ENCODE measurements at places on chromosomes 3 and 15. TPM values are rescaled to one million over a fixed set of nuclear protein-coding genes. Genes with fewer than 3 reads are reported as not detected.

GRCh38 chr15:78084449-78084750 lies 6.9 kb upstream of the TBC1D2B start:
- no peak for DNase-seq

The SLC9C1 gene
- not detected for total RNA-seq

- DNase-seq, result no peak
These were observed 47.5 kb downstream of the ASTE1 start for GRCh38 chr3:130979117-130979516.

- DNase-seq, result no peak
These were observed 156.3 kb upstream of the TMC3 start for GRCh38 chr15:81530271-81530691.

GRCh38 chr15:25501828-25502446 lies 63.1 kb upstream of the UBE3A start:
- DNase-seq, result no peak

GRCh38 chr3:58418227-58418626 lies 15.4 kb downstream of the PDHB start:
- DNase-seq, result no peak

DNA sequence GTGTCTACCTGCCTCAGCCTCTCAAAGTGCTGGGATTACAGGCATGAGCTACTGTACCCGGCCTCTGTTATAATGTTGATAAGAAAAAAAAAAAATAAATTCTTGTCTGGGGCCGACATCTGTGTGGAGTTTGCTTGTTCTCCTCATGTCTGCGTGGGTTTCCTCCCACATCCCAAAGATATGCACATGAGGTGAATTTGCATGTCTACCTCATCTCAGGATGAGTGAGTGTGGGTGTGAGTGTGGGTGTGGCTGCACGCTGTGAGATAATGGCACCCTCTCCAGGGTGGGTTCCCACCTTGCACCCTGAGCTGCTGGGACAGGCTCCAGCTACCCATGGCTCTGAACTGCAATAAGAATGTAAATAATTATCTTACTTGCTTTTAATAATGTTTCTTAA lies 25.9 kb upstream of the UACA start:
- DNase-seq, result no peak

The TRNT1 gene
- 27.3 TPM for total RNA-seq

- DNase-seq, result no peak
These were observed 43.5 kb downstream of the LPP start for GRCh38 chr3:188197388-188197847.

GRCh38 chr3:45227946-45228345 lies 1.9 kb upstream of the TMEM158 start:
- DNase-seq, result no peak

DNA sequence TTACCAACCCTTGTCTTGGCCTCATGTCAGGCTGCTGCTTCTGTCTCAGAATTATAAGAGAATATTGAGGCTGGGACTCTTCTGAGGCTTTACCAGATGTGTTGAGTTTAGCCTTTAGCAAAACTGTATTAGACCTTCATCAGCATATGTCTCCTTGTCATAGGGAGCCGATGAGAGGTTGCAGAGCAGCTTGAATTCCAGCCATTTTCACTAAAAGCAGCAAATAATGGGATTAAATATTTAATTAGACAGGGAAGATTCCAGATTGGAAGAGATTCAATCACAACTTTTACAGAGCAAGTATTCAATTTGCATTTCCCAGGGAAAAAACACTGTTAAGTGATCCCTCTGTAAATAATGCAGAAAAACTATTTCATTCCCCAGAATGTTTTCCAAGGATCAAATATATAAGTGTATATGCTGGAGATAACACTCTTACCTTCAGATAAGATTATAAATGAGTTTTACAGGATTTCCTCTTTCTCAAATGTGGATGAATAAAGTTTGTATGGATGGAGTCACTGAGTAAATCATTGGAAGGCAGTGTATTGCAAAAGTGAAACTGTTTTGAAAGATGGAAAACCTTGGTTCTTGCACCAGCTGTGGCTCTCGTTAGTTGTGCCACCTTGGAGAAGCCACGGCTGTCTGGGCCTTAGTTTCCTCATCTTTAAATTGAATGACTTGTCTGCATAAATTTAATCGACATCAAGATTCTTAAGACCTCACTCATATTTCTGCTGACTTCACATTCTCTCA lies 466.4 kb upstream of the SGO1 start:
- DNase-seq, result no peak

DNA sequence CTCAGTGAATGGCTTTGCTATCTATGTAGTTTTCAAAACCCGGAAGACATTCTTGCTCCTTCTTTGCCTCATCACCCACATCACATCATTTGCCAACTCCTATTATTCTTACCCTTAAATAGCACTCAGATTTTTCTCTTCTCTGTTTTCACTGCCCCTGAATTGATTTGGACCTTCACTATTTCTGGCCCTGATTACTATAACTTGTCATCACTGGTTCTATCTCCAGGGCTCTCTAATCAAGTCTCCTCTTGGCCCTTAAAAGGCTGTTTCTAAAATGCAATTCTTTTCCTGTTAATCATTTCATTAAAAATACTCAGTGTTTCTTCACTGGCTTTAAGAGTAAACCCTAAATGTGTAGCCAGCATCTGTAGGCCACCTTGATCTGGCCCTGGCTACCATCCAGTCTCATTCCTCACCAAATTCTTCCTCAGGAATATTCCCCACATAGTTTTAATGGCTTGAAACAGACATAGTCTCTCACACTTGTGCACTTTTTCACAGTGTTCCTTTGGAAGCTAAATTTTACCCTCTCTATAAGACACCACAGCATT lies 437.1 kb upstream of the CBLB start:
- no peak for DNase-seq

- DNase-seq, result no peak
These were observed 134.8 kb downstream of the P2RY1 start for GRCh38 chr3:152969557-152970300.

DNA sequence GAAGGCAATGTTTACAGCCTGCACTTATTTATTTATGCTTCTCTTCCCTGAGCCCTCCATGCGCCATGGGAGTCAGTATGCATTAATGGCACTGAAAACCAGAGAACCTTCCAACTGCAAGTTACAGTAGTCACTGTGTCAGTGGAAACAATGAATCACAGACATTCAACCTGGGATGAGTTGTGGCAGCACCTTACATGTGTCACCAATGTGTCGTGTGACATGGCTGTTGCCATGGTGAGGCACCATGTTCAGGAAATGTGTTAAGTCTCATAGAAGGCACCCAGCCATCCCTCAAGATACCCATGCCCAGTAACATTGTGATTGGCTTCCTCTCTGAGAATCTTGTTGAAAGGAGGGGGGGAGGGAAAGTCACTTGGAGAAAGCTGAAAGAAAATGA lies 105.0 kb downstream of the FOXP1 start:
- DNase-seq, result no peak

The SLC51B gene
- total RNA-seq, result 3.8 TPM

DNA sequence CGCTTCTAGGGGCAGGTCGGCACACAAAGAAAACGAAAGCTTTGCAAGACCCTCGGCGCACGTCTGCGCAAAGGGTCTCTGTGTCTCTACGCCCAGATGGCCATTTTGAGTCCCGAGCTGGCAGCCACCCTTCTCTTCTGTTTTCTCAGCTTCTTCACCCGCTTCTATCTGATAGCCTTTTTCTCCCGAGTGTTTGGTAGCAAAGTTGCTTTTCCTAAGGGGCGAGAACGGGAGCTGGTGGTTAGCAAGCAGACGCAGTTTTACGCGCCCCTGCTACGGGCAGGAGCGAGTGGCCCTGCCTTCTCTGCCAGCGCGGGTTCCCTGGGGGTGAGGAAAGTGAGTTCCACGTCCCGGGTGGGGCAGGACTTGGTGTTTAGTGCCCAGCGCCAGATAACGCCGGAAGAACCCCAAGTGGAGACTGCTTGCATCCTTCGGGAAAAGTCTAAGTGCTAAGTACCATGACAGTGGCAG lies 2.9 kb upstream of the MKRN2 start:
- DNase-seq, result no peak

DNA sequence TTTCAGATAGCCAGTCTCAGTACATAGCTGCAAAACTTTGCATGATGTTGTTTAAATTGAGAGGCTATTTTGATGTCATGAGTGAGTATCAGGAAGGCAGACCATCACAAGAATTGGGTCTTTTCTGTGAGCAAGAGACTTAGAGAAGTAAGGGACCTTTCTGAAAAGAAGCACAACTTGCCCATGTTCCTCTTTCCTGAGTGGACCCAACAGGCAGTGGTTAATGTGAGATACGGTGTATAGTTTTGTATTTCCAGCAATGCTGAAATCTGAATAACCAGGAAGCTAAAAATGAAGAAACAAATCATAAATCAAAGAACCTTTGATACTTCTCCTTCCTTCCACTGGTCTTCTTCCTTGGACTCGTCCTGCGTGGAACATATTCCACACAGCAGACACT lies 25.1 kb downstream of the MCTP2 start:
- no peak for DNase-seq

The PLCH1 gene
- total RNA-seq, result 12.1 TPM

- DNase-seq, result no peak
These were observed 228.4 kb downstream of the ITPR1 start for GRCh38 chr3:4721511-4721911.

DNA sequence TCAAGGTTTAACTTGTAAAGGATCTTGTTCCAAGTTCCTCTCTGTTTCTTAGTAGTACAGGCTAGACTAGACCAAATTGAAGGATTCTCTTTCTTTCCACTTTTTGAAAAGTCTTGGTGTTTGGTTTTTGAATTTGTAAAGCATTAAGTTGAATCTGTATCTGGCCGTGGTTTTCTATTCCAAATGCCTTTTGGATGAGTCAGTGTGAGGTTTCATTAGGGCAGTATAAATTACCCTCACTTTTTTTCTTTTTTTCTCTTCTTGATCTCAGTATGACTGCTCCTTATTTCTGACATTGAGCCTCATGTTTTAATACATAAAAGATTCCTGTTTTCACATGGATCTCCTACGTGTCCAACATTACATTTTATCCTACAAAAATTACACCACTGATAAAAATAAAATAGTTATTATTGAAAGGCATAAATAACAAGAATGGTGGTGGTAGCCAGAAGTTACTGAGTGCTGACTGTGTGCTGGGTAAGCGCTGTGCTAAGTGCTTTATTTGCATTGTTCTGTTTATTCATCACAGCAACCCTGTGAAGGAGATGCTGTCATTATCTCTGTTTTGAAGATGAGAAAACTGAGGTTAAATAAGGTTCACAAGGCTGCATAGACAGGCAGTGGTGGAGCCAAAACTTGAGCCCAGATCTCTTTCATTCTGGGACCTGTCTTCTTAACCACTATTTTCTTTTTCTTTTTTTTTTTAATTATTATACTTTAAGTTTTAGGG lies 48.3 kb downstream of the MITF start:
- no peak for DNase-seq

- DNase-seq, result no peak
These were observed 194.5 kb upstream of the HES1 start for GRCh38 chr3:193941486-193941885.

The PP2D1 gene
- not detected for total RNA-seq

DNA sequence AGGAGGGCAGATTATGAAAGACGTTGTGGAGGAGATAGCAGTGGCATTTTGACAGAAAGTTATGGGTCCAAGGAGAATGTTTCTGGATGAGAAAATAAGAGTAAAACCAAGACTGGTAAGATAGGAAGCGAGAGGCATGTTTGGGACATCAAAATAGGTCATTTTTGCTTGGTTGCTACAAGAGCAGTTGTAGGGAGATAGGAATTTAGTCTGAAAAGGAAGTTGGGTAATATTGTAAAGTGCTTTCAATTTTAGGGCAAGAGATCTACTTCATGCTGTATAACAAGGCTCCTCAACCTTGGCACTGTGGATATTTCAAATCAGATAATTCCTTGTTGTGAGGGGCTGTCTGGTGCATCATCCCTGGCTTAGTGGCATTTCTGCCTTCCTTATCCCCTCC lies 118.0 kb upstream of the DPH6 start:
- DNase-seq, result no peak

The GRIP2 gene
- 0.52 TPM for total RNA-seq

The MOBP gene
- total RNA-seq, result not detected

GRCh38 chr15:62889734-62890505 lies 152.6 kb upstream of the TPM1 start:
- DNase-seq, result no peak

DNA sequence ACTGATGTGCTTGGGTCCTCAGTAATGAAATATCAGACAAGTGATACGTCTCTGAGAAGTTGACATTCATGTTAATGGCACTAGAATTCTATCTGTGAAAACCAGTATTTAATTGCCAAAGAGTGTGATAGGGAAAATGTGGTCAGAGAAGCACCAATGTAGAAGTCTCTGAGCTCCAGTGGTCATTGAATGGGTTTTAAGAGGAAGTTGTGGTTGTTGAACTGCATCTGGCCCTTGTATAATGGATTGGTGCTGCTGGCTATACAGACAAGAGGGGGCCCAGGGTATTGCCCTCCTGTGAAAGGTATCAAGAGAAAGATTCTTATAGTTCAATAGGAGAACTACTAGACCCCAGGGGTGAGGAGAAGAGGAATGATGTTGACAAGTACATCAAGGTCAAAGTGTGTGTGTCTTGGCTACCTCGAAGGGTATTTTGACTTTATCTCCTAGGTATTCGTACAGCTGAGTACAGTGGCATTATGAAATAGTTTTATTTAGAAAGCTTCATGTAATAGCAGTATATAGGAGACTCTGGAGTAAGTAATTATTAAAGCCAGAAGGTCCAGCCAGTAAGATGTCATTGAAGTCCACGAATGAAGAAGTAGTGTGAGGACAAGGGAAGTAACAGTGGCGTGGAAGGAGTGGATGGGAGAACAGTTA lies 47.1 kb downstream of the CHD2 start:
- DNase-seq, result no peak

DNA sequence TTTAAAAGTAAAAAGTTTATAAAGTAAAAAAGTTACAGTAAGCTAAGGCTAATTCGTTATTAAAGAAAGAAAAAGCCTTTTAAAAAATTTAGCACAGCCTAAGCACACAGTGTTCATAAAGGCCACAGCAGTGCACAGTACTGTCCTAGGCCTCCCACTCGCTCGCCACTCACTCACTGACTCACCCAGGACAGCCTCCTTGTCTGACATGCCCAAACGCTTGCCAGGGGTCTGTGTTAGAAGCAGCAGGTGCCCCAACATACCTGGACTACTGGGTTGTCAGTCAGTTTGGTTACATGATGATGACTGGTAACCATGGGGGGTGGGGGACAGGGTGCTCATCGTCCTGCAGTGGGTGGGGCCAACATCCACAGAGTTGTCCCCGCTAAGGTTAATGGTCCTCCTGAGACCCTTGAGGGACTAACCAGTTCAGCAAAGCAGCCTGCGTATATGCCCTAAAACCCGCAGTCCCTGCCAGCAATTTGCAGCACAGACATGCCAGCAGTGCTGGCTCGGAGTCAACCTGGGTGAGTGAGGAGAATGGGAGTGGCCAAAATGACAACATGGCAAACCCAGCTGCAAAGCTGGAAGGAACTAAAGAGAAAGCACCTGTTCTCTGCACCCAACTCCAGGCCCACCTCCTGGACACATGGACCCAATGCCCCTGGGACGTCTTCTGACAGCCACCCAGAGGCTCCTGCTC lies 49.2 kb downstream of the CYFIP1 start:
- DNase-seq, result no peak

GRCh38 chr15:75361361-75361988 lies 6.9 kb downstream of the MAN2C1 start:
- no peak for DNase-seq

The GOLGA8J gene
- total RNA-seq, result not detected

The WDR53 gene
- 13.8 TPM for total RNA-seq
